ENCODE measurements at places on chromosomes 4 and X.

- no peak for DNase-seq
These were observed 2.2 kb upstream of the C4orf36 start for GRCh38 chr4:86894455-86894854.

GRCh38 chrX:20284992-20285391 is 18.3 kb upstream of the RPS6KA3 start:
- DNase-seq, result no peak

- DNase-seq, result no peak
These were observed 114.3 kb upstream of the NAP1L5 start for GRCh38 chr4:88811904-88812303.

DNA sequence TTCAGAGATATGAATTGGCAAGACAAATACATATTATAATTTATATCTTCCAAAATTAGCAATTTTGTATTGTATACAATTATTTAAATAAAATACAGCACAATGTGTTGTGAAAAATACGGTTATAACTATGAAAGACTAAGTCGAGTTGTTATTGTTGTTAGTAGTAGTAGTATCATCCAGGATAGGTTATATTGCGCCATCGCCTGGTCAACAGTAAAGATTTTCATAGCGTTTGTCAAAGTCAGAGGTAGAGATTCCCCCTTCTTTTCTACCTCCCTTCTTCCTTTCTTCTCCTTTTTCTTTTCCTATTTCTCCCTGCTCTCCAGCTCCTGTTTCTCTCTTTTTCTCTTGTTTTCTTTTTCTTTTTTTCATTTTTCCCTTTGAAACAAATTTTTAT is 499.1 kb upstream of the EPHA5 start:
- DNase-seq, result no peak

GRCh38 chr4:48575964-48576363 is 85.9 kb downstream of the ZAR1 start:
- DNase-seq, result no peak

DNA sequence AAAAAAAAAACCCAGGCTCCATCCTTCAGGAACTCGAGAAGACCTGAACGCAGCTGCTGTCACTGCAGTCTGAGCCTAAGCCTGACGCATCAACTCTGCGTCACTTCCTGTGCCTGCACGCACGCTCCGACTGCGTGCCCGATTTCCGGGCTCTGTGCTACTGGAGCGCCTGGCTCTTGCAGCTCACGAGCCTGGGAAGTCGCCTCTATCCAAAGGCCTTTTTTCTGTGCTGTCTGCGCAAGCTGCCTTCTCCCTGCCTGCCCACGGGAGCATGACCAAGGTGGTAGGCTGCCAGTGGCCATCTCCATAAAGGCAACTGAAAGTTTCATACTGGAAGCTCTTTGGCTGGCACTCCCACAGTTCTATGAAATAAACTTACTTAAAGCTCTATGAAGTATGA is 9.9 kb upstream of the GASK1B start:
- DNase-seq, result no peak

GRCh38 chr4:2829321-2829932 is 14.2 kb upstream of the ADD1 start:
- DNase-seq, result no peak

DNA sequence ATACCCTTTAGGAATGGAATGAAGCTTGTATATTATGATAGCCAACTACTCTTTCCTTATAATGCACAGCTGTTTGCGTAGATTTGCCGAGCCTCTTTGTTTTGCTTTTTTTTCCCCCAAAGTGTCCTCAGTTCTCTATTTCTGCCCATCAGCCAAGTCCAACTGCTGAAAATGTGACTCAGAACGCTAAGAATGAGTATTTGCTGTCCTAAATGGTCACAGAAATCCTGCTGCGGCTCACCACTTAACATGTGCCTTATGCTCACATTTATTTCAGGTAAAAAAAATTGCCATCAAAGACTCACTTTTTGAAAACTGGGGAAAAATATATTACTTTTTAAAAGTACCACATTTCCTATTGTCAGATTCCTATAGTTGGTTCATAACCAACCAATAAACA is 36.9 kb downstream of the GABRA4 start:
- no peak for DNase-seq

GRCh38 chr4:103067841-103068547 is 8.6 kb downstream of the SLC9B2 start:
- DNase-seq, result no peak

DNA sequence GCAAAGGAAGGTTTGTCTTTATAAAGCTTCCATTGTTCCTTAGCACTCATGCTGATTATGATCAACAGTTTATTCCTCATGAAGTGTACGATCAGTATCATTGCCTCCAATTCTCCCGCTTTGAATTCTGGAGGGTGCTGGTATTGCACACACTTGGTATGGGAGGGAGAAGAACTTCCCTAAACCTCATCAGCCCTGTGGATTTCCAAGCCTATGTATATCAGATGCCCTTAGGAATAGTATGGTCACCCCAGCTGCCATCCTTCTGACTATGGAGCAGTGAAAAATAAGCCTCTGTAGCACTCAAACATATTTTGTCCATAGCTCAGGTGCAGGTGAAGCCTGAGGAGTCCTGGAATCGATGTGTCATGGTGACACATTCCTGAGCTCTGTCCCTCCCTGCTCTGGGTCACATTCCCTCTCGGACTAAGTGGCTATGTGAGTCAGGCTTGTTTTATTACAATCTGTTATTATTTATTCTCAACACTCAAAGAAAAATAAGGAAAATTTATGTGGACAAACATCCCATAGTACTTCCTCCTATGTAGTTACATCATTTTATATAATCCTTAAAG is 2.0 kb upstream of the ZDHHC9 start:
- no peak for DNase-seq

- DNase-seq, result no peak
These were observed 95.5 kb downstream of the BMP15 start for GRCh38 chrX:51006064-51006463.

GRCh38 chr4:76752861-76753501 is 145.0 kb downstream of the SOWAHB start:
- no peak for DNase-seq

GRCh38 chr4:112381996-112382692 is 85.0 kb downstream of the ALPK1 start:
- no peak for DNase-seq

GRCh38 chrX:20361890-20362262 is 95.2 kb upstream of the RPS6KA3 start:
- DNase-seq, result no peak

GRCh38 chr4:74166135-74166534 is 8.2 kb downstream of the MTHFD2L start:
- no peak for DNase-seq

GRCh38 chr4:56186808-56187523 is 200.3 kb downstream of the AASDH start:
- DNase-seq, result no peak

- peak; percentile 56 for DNase-seq
These were observed 17.0 kb upstream of the TMEM154 start for GRCh38 chr4:152696764-152697261.

GRCh38 chrX:105463473-105463872 is 243.0 kb upstream of the TEX13A start:
- DNase-seq, result no peak

DNA sequence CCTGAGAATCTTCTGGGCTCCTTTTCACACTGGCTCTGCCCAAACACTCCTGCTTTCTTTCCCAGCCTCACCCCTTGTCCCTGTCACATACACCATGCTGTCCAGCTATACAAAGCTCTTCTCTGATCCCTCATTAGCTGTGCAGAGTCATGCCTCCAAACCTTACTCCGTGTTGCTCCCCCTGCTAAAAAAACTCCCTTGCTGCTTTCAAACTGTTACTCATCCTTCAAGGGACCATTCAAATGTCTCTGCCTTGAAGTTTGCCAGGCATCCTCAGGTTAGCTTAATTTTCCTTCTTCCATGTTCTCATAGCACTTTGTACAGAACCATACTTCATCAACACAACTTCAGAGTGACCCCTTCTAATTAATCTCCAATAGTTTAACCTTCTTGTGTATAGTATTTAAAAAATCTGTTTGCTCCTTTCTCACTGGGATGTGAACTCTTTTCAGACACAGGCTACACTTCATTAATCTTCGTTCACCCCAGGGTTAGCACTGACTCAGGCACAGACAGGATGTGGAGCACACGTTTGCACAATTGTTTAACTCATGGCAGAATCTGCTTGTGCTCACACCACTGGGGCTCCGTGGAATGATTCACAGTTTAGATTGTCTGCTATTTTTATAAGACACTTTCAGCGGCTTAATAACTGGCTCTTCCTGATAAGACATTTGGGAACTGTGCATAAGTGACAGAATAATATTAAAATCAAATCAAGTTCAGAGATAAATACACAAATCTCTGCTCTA is 21.4 kb upstream of the SEL1L3 start:
- no peak for DNase-seq

DNA sequence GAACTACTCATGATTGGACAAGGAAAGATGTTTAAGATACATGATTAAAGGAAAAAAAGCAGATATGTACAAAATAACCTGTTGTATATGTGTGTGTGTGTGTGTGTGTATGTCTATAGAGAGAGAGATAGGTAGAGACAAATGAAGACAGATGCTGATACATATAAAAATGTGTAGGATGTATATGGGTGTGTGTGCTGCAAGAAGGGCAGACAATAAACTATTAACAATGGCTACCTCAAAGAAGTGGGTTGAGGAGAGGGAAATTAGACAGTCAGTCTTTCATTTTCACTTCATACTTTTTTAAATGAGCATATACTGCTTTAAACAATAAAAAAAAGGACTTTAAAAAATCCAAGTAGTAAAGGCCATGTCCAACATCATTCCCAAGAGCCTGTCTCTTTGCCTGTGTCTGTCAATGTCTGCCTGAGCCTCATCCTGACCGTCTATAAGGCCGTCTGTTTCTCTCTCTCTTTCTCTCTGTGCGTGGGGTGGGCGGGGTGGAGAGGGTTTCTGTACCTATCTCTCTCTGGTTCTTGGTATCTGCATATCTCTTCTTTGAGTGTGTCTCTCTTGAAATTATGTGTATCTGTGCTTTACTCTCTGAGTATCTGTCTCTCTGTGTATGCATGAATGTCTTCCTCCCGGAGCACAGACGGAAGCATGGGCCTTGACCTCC is 62.8 kb downstream of the LRBA start:
- DNase-seq, result no peak

DNA sequence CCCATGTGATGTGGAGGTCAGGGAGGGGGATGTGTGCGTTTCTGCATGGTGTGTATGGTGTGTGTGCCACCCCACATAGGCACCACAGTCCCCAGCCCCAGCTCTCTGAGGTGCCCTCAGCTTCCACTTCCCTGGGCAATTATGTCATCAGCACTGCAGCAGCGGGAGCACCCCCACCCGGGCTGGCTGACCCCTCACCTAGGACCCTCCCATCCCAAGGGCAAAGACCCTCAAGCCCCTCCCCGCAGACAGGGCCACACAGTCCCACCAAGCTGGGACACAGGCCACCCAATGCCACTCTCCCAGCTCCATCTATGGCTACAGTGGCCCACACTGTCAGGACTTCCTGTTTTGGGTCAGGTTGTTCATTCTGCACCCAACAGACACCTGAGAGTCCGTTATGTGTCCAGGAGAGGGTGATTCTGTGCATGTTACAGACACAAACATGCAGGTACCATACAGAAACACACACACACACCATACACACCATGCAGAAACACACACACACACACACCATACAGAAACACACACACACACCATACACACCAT is 75.2 kb downstream of the JAKMIP1 start:
- no peak for DNase-seq

GRCh38 chr4:6639137-6639680 is 1.3 kb upstream of the MRFAP1 start:
- DNase-seq, result no peak

GRCh38 chr4:189087971-189088370 is 852.7 kb upstream of the FRG1 start:
- DNase-seq, result no peak

DNA sequence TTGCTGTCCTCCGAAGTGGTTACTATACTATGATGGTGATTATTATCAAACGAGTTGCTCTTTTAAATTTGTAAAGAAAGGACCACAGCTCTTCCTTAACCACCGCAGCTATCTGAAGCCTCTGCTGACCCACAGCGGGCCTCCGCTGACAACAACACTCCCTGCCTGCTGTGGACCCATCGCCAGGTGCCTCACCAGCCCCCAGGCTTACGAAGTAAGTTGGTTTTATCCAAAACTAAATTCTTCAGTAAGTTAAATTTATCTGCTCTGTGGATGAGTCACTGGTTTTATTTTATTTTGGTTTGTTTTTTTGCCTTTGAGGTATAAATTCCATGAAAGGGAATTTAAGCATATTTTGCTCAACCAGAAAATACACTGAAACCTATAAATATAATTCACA is 54.7 kb downstream of the SLC9A6 start:
- no peak for DNase-seq

GRCh38 chr4:7060346-7061150 is 7.3 kb downstream of the GRPEL1 start:
- no peak for DNase-seq

DNA sequence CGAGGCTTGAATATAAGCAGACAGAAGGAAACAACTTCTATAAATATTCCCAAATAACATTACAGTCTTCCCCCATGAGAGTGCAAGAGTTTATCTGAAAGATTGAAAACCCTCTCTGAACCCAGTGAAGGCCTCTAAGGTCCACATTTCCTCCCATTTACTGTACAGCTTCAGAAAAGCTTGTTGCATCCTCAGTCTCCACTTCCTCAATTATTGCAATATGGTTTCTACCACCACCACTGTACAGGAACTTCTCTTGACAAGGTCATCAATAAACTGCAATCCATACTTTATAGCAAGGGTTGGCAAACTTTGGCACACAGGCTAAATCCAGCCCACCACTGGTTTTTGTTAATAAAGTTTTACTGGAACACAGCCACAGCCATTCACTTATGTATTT is 239.0 kb downstream of the THOC2 start:
- no peak for DNase-seq

GRCh38 chrX:74250574-74250973 is 53.4 kb upstream of the ZCCHC13 start:
- DNase-seq, result no peak

- DNase-seq, result no peak
These were observed 26.9 kb downstream of the SLC2A9 start for GRCh38 chr4:9994246-9994847.

- no peak for DNase-seq
These were observed 64.4 kb downstream of the HAUS3 start for GRCh38 chr4:2177443-2178093.

DNA sequence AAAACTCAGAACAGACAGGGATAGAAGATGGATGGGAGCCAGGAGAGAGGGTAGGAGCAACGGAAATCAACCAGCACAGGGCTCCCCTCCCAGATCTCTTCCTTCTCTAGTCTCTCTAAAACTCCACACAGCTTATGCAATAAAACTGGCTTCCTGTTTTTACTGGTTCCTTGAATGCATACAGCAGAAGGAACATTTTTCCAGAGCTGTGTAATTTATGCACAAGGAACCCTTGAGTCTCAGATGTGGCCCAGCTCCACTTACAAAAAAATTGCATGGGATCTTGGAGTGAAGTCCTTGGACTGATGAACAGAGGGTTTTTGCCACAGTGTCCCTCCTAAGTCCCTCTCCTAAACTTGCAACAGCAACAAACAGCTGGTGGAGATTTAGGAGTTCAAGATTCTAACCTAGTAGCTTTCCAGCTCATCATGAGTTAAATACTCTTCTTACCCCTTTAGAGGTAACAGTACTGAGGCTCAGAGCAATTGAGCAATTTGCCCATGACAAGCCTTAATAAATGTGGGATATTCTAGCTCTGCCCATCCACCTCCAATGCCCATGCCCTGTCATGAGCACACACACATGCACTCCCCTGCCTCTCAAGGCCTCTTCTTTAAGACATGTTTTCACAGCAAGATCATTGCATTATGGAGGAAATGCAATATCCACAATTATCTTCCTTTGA is 18.4 kb upstream of the CC2D2A start:
- DNase-seq, result no peak

- DNase-seq, result no peak
These were observed 30.3 kb downstream of the STPG2 start for GRCh38 chr4:98113012-98113411.

- DNase-seq, result no peak
These were observed 166.2 kb downstream of the MAGEB17 start for GRCh38 chrX:16333453-16333852.
